ENCODE measurements at places on chromosomes 11 and 22. TPM values are rescaled to one million over a fixed set of nuclear protein-coding genes. Genes with fewer than 3 reads are reported as not detected.

DNA sequence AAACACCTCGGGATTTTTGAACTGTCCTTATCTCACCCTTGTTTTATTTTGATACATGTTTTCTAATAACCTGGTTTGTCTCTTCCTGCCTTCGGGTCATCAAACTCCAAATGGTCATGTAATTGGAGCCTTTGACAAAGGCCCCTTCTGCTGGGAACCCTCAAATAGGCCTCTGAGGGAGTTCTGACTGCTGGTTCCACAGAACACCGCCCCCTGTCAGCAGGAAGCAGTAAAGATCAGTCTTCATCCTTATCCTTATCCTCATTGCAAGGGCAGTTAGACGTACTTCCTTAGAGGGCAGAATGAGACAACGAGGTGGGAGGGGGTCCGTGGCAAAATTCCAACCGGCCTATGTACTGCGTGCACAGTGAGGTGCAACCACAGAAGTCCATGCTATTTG lies 12.1 kb downstream of the TRIM51 start:
- DNase-seq = no peak

The TUBA8 gene
- total RNA-seq = 247 TPM

The APOA5 gene
- not detected for total RNA-seq

- DNase-seq = peak; percentile 84
These were observed 6.3 kb upstream of the FADS3 start for GRCh38 chr11:61897387-61898246.

The OR8G5 gene
- not detected for total RNA-seq

The CELSR1 gene
- total RNA-seq = 7.6 TPM

DNA sequence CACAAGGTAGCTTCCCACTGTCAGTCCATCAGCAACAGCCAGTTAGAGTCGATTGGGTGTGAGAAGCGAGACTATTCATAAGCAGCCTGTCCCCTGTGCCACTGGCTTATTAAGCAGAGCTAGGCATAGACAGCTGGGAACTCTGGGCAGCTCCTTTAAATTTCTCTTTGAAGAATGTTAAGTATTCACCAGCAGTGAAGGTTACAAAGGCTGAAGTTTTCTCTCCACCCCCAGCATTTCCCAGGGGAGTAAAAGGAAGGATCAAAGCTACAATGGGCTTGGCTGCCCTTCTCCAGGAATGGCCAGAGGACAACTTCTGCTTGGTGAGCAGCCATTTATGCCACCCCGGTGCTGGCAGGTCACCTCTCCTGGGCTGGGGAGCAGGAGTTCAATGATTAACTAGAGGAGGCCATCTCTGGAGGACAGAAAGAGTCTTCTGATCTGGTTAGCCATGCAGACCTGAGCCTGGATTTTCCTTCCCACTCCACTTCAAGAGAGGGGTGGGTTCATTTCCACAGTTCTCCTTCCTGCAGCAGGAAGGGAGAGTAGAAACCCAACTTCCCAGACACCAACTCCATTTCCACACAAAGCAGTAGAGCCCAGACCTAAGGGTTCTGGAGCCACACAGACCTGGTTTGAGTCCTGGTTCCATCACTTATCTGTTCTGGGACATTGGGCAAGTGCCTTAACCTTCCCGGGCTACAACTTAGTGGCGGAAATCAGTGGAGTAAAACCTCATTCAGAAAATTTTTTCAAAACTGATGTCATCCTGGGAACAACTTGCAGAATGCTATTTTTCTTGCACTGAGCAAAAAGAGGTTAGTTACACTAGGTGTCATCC lies 22.6 kb downstream of the POU2AF3 start:
- DNase-seq = no peak

The OR52I1 gene
- total RNA-seq = not detected

The PKP3 gene
- 0.86 TPM for total RNA-seq

DNA sequence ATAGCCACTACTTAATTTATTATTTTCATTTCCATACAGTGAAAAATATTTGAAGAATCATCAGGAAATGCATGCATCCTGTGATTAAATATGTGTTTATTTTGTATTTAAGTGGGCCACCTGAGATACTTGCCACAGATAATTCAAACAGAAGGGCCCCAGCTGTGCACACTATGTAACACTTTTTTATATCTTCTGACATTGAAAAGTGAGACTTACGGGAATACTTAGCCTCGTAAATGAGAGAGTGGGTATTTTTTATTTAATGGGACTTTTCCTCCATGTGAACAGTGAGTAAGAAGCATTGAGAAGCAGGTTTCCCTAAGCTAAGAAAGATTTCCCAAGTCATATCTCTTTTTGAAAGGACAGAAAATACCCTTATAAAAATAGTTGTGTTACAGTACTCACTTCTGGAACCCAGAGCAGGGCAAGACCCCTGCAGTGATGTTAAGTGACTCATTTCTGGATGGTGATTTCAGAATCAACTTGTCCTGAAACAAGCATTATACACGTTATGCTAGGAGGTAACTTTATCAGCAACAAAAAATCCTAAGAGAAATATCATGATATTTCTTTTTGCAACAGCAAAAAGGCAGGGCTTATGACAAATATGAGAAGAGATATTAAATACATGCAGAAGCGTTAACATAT lies 478.1 kb upstream of the CHORDC1 start:
- DNase-seq = no peak

Measured in Right ventricle myocardium superior (tissue), 1 donor.